ENCODE measurements at places on chromosomes 2 and 18.

- DNase-seq, result no peak
Observed at GRCh38 chr18:46366201-46366600, 262.0 kb downstream of the HAUS1 start.

GRCh38 chr2:46275995-46276394 is 21.2 kb upstream of the EPAS1 start:
- no peak for DNase-seq

GRCh38 chr2:70768590-70769085 is 638 bp upstream of the ADD2 start:
- DNase-seq, result no peak

DNA sequence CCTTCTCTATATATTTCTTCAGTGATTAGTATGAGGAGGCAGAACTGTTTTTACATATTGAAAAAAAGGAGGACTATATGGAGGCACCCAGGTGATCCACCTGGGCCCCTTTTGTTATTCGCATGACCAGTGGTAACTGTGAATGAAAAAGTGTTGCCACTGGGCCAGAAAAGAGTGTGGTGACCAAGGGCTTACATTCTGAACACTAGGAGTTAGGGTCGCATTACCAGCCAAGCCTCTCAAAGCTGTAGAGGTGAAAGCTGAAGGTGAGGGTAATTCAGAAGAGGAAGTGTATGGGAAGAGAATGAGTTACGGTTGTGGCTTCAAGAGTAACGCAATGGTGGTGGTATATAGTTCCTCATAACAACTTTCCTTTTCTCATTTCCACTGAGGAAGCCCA is 487.6 kb downstream of the TMEM182 start:
- DNase-seq, result no peak

DNA sequence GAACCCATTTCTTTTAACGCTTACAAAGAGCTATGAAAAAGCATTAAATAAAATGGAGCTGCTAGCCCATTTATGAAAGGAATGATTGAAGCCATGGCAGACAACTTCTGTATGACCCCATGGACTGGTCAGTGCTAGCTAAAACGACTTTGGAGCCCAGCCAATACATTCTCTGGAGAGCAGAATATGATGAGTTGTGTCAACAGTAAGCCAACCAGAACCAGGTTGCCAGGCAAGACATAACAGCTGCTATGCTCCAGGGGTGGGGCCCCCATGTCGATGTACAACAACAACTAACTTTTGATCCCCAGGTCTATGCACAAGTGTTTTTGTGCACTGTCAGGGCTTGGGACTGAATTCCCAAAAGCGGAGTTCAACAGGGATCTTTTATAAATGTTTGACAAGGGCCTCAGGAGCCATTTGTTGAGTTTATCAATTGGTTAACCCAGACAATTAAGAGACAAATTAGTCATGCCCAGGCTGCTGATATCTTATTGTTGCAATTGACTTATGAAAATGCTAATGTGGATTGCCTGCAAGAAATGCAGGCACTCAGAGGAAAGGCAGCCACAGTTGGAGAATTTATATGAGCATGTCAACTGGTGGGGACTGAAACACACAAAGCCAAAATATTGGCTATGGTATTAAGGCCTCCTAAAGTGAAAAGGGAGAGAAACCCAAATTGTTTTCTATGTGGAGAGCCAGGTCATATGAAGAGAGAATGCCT is 64.6 kb upstream of the MYO3B start:
- no peak for DNase-seq

DNA sequence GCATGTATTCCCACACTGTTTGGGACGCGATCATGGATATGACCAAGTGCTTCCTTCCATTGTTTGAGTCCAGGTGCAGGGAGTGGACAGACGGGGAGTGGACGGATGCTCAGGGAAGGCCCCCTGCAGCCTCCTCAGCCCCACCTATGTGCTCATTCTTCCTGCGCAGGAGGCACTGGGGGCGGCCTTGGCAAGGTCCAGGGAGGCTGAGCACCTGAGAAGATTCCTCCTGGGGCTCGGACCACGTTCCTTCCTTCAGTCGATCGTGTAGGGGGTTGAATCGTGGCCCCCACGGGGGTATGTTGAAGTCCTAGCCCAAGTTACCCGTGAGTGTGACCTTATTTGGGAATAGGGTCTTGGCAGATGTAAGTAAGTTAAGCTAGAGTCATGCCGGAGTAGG is 60.4 kb downstream of the ASB1 start:
- no peak for DNase-seq

DNA sequence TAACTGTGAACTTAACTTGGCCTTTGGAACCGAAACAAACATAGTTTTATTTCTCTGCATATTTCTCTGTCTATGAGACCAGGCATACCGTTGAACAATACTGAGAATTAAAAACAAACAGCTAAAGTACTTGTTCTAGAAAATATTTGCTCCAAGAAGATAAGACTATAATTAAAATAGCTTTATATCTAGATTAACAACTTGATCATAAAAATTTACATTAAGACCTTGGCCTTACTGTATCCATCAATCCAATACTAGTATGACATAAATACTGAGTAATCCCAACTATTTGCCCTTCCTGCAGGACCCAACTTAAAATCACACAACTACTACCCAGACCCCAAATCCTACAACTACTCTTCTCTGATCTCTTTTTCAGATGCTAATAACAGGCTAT is 260.9 kb downstream of the RIT2 start:
- no peak for DNase-seq

GRCh38 chr2:71069376-71069775 is 928 bp downstream of the NAGK start:
- no peak for DNase-seq

- no peak for DNase-seq
Observed at GRCh38 chr2:33333433-33333832, 143.0 kb upstream of the RASGRP3 start.

DNA sequence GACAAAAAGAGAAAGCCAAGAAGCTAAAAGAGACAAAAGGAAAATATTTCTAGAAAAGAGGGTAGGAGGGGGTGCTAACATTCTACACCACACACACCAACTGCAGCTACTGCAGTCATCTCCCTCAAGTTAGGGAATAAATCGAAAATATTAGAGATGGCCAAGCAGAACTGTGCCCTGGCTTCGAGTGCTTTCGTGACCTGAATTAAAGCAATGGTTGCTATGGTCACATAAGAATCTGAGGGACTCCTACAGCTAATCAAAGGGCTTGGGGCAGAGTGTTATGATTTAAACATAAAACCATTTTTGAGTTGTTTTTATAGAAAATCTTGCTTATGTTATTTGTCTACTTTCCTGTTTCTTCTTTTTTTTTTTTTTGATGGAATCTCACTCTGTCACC is 159.6 kb upstream of the HNRNPA3 start:
- DNase-seq, result no peak

- DNase-seq, result no peak
Observed at GRCh38 chr18:63949068-63949737, at the start of gene HMSD. HMSD (plus strand) TSS chr18:63949301; CDS start chr18:63953456, 4,155 bp downstream.

GRCh38 chr2:152031747-152032306 is 67.0 kb downstream of the CACNB4 start:
- no peak for DNase-seq

DNA sequence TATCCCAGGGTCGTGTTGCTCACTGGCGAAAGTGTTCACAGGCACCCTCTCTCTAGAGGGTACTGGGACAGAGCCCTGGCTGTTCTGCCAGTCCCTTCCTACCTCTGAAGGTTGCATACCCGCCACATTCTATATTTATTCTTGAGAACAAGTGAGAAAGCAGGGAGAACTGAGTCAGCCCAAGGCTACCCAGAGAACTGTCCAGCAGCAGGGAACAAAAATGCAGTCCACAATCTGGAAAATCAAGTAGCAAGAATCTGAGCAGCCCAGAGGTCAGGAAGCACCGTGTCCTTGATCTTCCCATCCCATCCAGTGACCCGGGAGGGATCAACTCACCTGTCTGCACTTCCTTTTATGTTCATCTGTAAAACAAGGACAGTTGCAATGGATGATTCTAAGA is 164.1 kb downstream of the FBXO15 start:
- no peak for DNase-seq

- no peak for DNase-seq
Observed at GRCh38 chr2:216774180-216774579, 78.8 kb upstream of the IGFBP5 start.

DNA sequence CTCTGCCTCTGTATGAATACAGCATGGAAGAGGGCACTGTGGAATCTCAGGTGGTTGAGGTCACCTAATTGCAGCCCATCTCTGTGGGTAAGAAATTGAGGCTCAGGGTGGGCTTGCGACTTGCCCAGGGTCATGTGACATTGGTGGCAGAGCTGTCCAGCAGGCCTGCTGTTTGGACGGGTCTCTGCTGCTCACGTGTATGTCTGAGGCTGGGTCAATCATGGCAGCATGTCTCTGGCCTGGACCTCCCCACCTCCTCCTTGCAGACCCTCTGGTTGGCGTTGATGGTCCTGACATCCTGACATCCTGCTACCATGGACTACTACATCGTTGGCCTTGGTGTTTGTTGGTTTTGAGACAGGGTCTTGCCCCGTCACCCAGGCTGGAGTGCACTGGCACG is 64.3 kb upstream of the HPCAL1 start:
- no peak for DNase-seq

GRCh38 chr2:232511336-232511890 is 8.8 kb upstream of the PRSS56 start:
- DNase-seq, result no peak
